ENCODE measurements at places on chromosomes 11 and 22. TPM values are rescaled to one million over a fixed set of nuclear protein-coding genes. Genes with fewer than 3 reads are reported as not detected.

Gene GRAP2
- not detected for total RNA-seq

Gene PTDSS2
- total RNA-seq, result 45.6 TPM

Gene TREH
- not detected for total RNA-seq

Gene GAL
- 12.0 TPM for total RNA-seq
